Stimulated activated CD4-positive, alpha-beta T cell treated with anti-CD3 and anti-CD28 coated beads, Interleukin-12 subunit alpha, Interleukin-12 subunit beta, amount 100 ng/mL, for 24 hours (primary cell): ENCODE measurements at places on chromosomes 6 and 20.

DNA sequence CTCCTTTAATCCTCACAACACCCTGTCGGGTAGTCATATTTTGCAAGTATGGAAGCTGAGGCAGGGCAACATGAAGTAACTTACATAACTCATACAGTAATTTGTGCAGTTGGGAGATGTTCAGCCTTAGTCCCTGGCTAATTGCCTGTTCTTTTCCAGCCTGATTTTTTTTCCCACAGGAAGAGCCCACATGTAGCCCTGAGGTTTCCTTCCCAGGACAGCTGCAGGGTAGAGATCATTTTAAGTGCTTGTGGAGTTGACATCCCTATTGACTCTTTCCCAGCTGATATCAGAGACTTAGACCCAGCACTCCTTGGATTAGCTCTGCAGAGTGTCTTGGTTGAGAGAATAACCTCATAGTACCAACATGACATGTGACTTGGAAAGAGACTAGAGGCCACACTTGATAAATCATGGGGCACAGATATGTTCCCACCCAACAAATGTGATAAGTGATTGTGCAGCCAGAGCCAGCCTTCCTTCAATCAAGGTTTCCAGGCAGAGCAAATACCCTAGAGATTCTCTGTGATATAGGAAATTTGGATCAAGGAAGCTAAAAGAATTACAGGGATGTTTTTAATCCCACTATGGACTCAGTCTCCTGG is 5.0 kb upstream of the BTN2A1 start:
- DNase-seq, result no peak

- peak; percentile 64 for DNase-seq
These were observed at the start of gene RGS19 for GRCh38 chr20:64079273-64080012. TSS of gene RGS19 (minus strand) at chr20:64079518. CDS start at chr20:64076886, 2,632 bp downstream.

DNA sequence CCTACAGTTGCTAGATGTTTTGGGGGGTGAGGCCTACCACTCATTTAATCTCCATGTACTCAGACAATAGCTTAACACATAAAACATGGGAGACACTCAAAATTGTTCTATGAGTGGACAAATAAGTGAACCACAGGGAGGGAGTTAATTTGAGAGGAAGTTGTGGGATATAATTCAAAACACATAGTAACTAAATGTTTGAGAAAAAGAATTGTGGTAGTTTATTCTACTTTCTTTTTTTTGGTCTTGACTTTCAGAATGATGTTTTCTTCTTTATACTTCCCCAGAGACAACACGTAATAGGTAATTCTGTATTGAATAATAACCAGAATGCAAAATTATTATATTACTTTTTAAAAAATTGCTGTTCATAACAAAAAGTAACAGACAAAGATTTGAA is 453.8 kb downstream of the RFPL4B start:
- DNase-seq, result no peak

GRCh38 chr6:134074151-134075055 is 22.0 kb upstream of the SLC2A12 start:
- DNase-seq, result no peak

DNA sequence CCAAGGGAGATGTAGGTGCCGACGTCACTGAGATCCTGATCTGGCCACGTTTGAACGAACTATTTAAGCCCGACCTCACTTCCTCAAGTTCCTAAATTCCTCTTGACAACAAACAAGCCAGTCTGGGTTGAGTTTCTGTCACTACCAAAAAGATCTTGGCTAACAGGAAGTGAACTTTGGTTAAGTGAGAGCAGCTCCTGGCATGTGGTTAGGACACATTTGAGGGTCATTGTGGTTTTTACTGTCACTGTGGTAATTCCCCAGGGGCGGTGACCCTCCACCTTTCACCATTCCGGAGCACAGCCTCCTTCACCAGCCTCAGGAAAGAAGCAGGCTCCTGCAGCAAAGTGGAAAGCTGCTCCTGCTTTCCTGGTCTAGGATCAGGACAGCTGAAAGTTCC is 43.1 kb upstream of the ZNF831 start:
- DNase-seq, result no peak
